ENCODE measurements at places on chromosomes 7 and 10.

DNA sequence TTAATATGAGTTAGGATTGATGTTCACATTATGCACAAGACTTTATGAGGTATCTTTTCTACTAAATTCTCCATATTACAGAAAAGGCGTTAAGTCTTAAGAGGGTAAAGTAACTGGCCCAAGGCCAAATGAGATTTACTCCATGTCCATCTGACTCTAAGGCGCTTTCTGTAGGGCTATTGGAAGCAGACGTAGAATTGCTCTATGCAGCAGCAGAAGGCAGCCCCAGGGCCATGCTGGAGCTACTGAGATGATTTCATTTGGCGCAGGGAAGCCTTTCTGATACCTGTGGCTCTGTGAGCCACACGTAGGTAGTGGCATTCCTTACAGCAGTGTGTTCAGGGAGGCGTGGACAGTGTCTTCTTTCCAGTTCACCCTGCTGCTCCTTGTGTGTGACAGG, 133.1 kb downstream of the SH2D4B start:
- no peak for DNase-seq

- DNase-seq, result no peak
These were observed 20.5 kb downstream of the TRIL start for GRCh38 chr7:28937619-28938018.

DNA sequence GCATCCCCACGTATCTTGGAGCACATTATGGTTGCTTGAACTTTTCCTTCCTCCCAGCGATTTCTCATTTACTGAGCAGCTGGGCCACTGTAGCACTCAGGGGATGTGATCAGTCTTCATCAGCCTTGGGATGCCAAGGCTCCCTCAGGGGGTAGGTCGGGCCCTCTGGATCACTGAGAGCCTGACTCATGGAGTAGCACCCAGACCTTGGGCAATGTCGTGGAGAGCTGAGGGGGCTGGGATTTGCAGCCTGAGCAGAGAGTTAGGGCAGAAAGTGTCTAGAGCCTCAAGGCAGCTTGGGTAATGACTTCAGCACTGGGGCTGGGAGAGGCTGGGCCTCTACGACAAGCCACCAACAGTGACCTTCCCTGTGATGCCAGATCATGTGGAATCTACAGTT, 86.5 kb upstream of the CXCL12 start:
- DNase-seq, result no peak

- no peak for DNase-seq
These were observed 15.8 kb upstream of the TMEM236 start for GRCh38 chr10:17736223-17736622.

- no peak for DNase-seq
These were observed 2.7 kb downstream of the LAMB4 start for GRCh38 chr7:108127461-108127860.

GRCh38 chr7:110988890-110989501, 101.9 kb upstream of the LRRN3 start:
- DNase-seq, result no peak

DNA sequence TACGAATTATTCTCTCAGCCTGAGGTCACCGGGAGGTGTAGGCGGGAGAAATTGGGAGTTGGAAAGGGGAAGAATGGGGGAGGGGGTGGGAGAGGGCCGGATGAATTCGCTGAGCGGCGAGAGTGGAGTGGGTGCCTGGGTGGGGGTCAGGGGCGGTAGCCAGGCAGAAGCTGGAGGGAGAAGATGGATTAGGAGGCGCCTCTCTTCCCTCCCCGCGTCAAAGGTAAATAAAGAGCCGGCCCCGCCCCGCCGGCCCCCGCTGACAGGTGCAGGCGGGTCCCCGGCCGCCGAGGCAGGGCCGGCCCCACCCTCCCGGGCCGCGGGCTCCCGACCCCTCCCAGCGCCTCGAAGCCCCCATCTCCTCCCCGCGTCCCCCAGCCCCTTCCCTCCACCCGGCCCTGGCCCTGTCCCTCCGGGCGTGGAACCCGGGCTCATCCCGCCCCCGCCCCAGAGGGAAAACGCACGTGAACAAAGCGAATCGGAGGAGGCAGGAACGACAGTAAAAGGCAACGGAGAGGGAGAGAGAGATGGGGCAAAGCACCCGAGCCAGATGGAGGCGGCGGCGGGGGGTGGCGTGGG, 872 bp downstream of the FAM131B start:
- no peak for DNase-seq

GRCh38 chr7:22962775-22963350, 51.1 kb downstream of the HYCC1 start:
- DNase-seq, result no peak

GRCh38 chr7:140592964-140593671, 47.5 kb downstream of the DENND2A start:
- no peak for DNase-seq

GRCh38 chr7:82156168-82156567, 287.4 kb downstream of the CACNA2D1 start:
- DNase-seq, result no peak

- no peak for DNase-seq
These were observed 171.4 kb downstream of the RAPGEF5 start for GRCh38 chr7:22185559-22185958.

DNA sequence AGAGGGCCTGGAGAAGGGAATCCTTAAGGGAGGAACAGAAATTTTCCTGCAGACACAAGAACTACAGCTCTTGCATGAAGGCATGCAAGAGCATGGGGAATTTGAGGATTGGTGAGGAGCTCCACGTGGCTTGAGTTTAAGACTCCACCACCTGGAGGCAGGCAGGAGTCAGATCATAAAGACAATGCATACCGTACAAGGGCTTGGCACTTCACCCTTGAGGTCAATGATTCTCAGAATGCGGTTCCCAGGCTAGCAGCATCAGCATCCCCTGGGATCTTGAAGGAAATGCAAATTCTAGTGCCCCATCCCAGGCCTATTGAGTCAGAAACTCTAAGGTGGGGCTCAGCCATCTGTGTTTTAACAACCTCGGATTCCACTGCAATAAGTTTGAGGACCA, 143.8 kb downstream of the C7orf25 start:
- DNase-seq, result no peak

DNA sequence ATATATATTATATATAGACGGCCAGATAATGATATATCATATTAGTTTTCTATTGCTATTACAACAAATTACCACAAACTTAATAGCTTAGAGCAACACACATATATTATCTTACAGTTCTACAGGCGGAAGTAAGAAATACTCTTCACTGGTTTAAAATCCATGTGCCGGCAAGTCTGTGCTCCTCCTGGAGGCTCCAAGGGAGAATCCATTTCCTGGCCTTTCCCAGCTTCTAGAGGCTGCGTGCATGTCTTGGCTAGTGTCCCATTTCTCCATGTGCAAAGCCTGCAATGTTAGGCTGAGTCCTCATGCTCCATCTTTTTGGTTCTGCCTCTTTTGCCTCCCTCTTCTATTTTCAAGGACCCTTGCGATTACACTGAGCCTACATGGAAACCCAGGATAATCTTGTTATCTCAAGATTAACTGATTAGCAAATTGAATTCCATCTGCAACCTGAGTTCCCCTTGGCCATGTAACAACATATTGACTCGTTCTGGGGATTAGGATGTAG, 23.9 kb upstream of the PNLIPRP3 start:
- no peak for DNase-seq

All from effector CD4-positive, alpha-beta T cell (primary cell).